ENCODE measurements at places on chromosomes 1 and 21.

DNA sequence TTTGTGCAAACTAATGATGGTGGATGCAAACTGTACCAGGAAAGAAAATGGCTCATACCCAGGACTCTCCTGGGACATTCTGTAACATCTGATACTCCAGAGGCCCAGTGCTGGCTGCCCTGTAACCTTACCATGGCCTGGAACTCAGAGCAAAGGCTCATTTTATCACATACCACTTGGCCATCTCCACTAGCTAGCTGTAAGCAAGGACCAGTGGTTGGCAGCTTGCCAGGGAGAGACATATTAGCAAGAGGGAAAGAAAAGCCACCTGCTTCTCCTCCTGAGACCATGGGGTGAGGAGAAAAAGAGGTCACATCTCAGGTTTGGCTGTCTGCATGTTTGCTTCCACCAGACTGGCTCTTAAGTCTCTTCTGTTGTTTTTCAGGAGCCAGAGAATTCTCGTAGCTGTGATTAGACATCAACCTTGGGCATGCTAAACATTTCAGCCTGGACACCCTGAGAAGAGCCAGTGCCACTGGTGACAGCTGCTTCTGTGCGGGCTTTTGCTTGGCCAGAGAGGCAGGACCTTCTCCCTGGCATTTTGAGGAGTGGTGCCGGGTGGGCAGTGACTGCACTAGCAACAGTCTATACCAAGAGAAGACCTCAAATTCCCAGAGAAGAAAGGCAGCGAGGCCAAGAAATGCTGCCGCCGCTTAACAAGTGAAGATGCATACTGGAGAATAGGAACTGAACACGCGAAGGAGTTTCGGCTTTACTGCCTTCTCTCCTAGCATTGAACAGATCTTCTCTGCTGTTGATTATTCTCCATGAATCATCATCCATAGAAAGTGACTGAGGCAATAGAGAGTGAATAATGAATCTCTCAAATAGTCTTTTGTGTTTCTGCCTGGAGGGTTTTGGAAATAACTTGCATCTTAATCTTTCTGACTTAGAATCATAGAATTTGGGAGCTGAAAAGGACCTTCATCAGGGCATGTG lies 6.7 kb upstream of the INKA2 start:
- no peak for DNase-seq

DNA sequence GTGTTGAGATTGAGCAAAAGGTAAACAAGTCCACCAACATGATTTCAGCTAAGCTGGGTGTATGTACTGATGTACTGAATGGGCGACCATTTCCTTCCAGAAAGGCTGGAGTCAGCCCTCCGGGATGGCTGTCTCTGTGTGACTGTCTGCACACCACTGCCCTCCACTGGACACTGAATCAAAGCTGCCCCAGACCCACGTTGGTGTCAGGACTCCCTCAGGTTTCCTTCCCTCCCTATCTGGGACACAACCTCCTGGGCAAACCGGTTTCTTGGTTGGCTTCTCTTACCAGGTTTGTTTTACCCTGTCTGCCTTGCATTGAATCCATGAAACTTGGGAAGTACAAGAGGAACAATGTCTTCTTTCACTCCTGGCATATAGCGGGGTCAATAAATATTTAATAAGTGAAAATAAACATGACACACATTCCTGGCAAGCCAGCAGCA lies 5.3 kb upstream of the SRP9 start:
- peak; percentile 86 for DNase-seq

DNA sequence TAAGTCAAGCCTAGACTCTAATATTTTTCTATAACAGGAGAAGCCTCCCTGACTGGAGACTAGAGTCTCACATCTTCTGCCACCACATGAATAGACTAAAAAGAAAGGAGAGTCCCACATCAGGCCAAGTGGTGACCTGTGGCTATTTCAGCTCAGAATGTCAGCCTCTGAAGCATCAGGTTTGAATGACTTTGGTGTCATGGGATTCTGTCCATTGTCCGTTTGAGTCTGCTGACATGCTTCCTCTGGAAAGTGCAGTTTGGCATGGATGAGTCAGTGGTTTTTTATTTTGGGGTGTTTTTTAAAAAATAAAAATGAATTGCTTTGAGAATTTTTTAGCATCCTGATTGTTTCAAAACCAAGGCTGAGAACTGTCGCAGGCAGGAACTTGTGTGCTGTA lies 19.5 kb downstream of the DYRK3 start:
- peak; percentile 58 for DNase-seq

DNA sequence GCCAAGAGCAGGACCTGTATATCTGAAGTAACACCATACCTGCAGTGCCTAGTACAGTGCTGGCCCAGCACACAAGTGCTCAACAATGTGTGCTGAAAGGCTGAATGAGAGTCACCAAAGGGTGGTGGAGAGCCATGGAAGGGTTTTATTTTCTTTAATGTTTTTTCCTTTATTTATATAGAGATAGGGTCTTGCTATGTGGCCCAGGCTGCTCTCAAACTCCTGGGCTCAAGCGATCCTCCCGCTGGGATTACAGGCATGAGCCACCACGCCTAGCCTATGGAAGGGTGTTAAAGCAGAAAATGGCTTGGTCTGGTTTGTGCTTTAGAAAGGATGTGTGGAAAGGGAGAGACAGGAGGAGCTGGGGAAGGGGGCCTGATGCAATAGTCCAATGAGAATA lies 13.3 kb upstream of the TTC39A start:
- DNase-seq, result no peak

- no peak for DNase-seq
These were observed 2.5 kb downstream of the OLFML2B start for GRCh38 chr1:162021124-162021523.

- no peak for DNase-seq
These were observed 150.5 kb upstream of the RUNX3 start for GRCh38 chr1:25080294-25081209.

- DNase-seq, result peak; percentile 23
These were observed 136.9 kb downstream of the PSMG1 start for GRCh38 chr21:39046236-39046916.

- no peak for DNase-seq
These were observed 30.5 kb upstream of the PIK3CD start for GRCh38 chr1:9621032-9621431.

- DNase-seq, result no peak
These were observed 107.3 kb downstream of the UCHL5 start for GRCh38 chr1:192951691-192952460.

GRCh38 chr1:24903955-24904730 lies 25.9 kb downstream of the RUNX3 start:
- DNase-seq, result no peak
